ENCODE measurements at places on chromosomes 7 and 10. TPM values are rescaled to one million over a fixed set of nuclear protein-coding genes. Genes with fewer than 3 reads are reported as not detected.
A peak's percentile ranks its signal among the peaks of the same experiment; 100 is the strongest.

DNA sequence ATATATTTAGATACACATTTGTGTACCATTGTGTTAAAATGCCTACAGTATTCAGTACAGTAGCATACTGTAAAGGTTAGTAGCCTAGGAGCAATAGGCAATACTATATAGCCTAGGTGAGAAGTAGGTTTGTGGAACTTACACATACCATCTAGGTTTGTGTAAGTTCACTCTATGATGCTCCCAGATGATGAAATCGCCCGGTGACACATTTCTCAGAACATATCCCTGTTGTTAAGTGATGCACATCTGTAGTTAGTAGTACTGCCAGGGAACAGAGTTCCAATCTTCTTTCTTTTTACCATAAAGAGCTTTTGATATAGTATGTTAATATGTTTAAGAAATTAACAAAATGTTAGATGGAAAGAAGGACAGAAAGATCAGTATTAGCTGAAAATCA, 138.2 kb downstream of the SNX13 start:
- no peak for DNase-seq
- no peaks in the 10 kb centered on the region for H3K27me3 ChIP-seq
- H3K36me3 ChIP-seq, result peaks cover 21% of the 10 kb centered on the region
- H3K27ac ChIP-seq, result no peak overlapping the region

DNA sequence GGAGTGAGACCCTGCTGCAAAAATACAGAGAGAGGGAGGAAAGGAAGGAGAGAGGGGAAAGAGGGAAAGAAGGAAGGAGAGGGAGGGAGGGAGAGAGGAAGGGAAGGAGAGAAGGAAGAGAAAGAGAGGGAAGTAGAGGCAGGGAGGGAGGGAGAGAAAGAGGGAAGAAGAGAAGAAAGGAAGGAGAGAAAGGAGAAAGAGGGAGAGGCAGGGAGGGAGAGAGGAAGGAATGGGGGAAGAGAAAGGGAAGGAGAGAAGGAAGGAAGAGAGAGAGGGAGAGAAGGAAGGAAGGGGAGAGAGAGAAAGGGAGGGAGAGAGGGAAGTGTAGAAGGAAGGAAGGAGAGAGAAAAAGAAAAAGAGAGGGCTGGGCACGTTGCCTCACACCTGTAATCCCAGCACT, 121.7 kb downstream of the TMEM130 start:
- no peak for DNase-seq
- H3K27me3 ChIP-seq, result peaks cover 15% of the 10 kb centered on the region
- H3K36me3 ChIP-seq, result no peaks in the 10 kb centered on the region
- no peak overlapping the region for H3K27ac ChIP-seq

GRCh38 chr7:157432957-157433576, 96.3 kb downstream of the DNAJB6 start:
- H3K27ac ChIP-seq, result no peak overlapping the region
- no peaks in the 10 kb centered on the region for H3K36me3 ChIP-seq
- no peak overlapping the region for H3K4me3 ChIP-seq
- DNase-seq, result no peak

GRCh38 chr10:94639902-94640301, 43.6 kb upstream of the CYP2C18 start:
- H3K27ac ChIP-seq, result no peak overlapping the region
- DNase-seq, result no peak
- H3K4me1 ChIP-seq, result no peaks in the 10 kb centered on the region
- peaks cover 4% of the 10 kb centered on the region for H3K27me3 ChIP-seq
- peaks cover 18% of the 10 kb centered on the region for H3K36me3 ChIP-seq

- H3K4me3 ChIP-seq, result no peak overlapping the region
- DNase-seq, result no peak
- no peaks in the 10 kb centered on the region for H3K36me3 ChIP-seq
- no peaks in the 10 kb centered on the region for H3K27me3 ChIP-seq
Observed at GRCh38 chr10:3687510-3688081, 97.4 kb downstream of the KLF6 start.

GRCh38 chr10:3568983-3569382, 216.0 kb downstream of the KLF6 start:
- H3K4me3 ChIP-seq, result no peak overlapping the region
- no peaks in the 10 kb centered on the region for H3K36me3 ChIP-seq
- H3K27ac ChIP-seq, result no peak overlapping the region
- H3K4me1 ChIP-seq, result no peaks in the 10 kb centered on the region

DNA sequence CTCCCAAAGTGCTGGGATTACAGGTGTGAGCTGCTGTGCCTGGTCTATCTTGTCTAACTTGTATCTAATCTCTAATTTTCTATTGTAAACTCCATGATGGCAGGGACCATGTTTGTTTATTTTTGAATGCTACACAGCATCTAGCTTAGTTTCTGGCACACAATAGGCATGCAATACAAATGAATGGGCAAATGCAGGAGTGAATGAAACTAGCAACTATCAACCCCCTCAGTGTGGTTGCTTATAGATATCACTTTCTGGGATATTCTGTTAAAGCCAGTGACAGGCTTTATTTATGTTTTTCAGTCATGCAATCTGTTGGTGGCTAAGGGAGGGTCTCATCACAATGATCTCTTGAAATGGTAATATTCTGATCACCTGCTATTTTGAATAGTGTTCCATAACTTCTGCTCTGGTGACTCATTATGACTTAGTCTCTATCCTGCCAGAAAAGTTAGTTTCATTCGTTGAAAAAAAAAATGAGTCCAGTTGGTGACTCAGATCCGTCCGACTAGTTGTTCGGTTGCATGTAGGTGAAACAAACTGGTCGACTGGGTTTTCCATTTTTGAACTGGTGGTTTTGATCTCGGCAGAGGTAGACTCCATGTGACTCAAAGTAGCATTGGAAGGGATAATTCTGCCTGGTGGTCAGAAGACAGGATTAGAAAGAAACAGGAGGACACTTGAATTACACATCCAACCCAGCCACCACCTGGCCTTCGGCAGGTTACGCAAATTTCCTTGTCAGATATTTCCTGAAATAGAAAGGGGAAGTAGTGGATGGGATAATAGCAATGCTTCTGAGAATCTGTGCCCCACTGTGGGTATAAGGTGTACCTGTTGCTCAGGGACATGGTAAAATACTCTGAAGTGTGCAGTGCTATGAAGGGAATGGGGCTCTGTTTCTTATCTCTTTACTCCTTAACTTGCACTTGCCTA, 76.8 kb downstream of the GATA3 start:
- no peaks in the 10 kb centered on the region for H3K36me3 ChIP-seq
- peaks cover 3% of the 10 kb centered on the region for H3K4me1 ChIP-seq
- DNase-seq, result no peak
- peaks cover 44% of the 10 kb centered on the region for H3K27me3 ChIP-seq
- no peak overlapping the region for H3K4me3 ChIP-seq

DNA sequence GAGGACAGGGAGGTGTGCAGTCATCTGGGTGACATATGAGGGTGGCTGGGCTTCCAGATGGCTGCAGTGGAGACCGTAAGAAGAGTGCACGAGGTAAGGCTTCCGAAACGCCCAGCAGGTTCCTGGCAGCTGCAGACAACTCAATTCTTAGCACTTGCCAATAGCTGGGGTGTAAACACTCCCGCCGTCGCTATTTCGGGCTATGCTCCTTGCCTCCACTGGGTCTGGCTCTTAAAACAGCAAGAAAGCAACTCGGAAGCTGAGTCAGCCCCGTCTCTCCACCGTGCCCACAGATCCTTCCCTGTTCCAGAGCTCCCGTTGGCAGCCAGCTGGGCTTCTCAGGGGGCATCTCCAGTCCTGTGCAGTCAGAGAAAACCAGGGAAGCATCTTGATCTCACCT, 6.1 kb upstream of the PDGFA start:
- no peak overlapping the region for H3K4me3 ChIP-seq
- peaks cover 12% of the 10 kb centered on the region for H3K4me1 ChIP-seq
- H3K27ac ChIP-seq, result no peak overlapping the region
- no peaks in the 10 kb centered on the region for H3K27me3 ChIP-seq

- no peak overlapping the region for H3K27ac ChIP-seq
- no peaks in the 10 kb centered on the region for H3K36me3 ChIP-seq
- H3K4me1 ChIP-seq, result no peaks in the 10 kb centered on the region
- DNase-seq, result peak; percentile 15
- H3K27me3 ChIP-seq, result peaks cover 4% of the 10 kb centered on the region
Observed at GRCh38 chr7:38932509-38933168, 23.6 kb upstream of the VPS41 start.

DNA sequence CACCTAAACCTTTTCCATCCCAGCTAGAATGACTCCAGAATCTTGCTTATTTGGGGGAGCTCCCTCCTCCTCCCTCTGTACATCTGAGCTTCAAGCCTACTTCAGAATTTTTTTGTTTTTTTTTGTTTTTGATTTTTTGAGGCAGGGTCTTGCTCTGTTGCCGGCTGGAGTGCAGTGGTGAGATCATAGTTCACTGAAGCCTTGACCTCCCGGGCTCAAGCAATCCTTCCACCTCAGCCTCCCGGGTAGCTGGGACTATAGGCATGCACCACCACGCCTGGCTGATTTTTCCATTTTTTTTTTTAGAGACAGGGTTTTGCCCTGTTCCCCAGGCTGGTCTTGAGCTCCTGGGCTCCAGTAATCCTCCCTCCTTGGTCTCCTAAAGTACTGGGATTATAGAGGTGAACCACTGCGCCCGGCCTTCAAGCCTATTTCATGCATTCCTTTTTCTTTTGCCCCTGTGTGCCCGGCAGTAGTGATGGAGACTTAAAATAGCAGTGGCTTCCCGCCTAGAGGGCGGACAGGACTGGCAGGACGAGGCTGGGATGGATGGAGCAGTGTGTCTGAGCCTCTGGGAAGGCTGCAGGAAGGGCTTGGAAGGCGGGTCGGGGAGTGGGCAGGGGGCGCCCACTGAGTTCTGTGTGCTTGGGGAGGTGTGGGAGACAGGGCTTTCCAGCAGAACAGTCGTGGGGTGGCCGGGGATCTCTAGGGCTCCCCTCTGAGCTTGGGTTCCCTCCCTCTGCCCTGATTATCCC, 8.8 kb downstream of the CUX1 start:
- H3K4me3 ChIP-seq, result no peak overlapping the region
- DNase-seq, result no peak
- H3K27me3 ChIP-seq, result no peaks in the 10 kb centered on the region
- H3K36me3 ChIP-seq, result no peaks in the 10 kb centered on the region

DNA sequence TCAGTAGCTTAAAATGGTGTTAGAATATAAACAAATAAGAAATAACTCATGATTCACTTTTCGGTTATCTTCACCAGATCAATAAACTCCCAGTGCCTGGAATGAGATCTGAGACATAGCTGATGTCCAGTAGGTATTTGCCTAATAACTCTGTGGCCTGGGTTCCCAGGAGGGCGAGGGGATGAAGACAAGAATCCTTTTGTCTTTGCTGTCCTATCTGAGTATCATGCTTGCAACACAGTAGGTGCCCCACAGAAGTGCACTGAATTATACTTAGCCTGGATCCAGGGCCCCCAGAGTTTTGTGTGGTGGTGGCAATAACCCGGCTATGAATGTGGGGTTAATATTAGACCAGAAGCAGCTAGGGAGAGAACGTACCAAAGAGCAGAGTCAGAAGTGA, 350.1 kb upstream of the AOAH start:
- H3K4me1 ChIP-seq, result peaks cover 4% of the 10 kb centered on the region
- DNase-seq, result no peak
- H3K27ac ChIP-seq, result no peak overlapping the region
- H3K36me3 ChIP-seq, result peaks cover 22% of the 10 kb centered on the region
- no peak overlapping the region for H3K4me3 ChIP-seq
- H3K27me3 ChIP-seq, result no peaks in the 10 kb centered on the region

GRCh38 chr7:150988230-150989226, 2.3 kb upstream of the NOS3 start:
- peaks cover 12% of the 10 kb centered on the region for H3K36me3 ChIP-seq
- DNase-seq, result peak; percentile 45
- H3K27ac ChIP-seq, result no peak overlapping the region
- H3K4me1 ChIP-seq, result peaks cover 22% of the 10 kb centered on the region

- H3K27ac ChIP-seq, result no peak overlapping the region
- H3K4me1 ChIP-seq, result peaks cover 22% of the 10 kb centered on the region
- no peak for DNase-seq
- H3K27me3 ChIP-seq, result no peaks in the 10 kb centered on the region
Observed at GRCh38 chr7:20235288-20235687, 18.1 kb upstream of the MACC1 start.

- H3K27ac ChIP-seq, result peak overlapping the region; percentile 59
- peaks cover 35% of the 10 kb centered on the region for H3K4me1 ChIP-seq
- H3K27me3 ChIP-seq, result no peaks in the 10 kb centered on the region
- H3K36me3 ChIP-seq, result peaks cover 8% of the 10 kb centered on the region
Observed at GRCh38 chr7:151352512-151352911, 10.9 kb downstream of the NUB1 start.

DNA sequence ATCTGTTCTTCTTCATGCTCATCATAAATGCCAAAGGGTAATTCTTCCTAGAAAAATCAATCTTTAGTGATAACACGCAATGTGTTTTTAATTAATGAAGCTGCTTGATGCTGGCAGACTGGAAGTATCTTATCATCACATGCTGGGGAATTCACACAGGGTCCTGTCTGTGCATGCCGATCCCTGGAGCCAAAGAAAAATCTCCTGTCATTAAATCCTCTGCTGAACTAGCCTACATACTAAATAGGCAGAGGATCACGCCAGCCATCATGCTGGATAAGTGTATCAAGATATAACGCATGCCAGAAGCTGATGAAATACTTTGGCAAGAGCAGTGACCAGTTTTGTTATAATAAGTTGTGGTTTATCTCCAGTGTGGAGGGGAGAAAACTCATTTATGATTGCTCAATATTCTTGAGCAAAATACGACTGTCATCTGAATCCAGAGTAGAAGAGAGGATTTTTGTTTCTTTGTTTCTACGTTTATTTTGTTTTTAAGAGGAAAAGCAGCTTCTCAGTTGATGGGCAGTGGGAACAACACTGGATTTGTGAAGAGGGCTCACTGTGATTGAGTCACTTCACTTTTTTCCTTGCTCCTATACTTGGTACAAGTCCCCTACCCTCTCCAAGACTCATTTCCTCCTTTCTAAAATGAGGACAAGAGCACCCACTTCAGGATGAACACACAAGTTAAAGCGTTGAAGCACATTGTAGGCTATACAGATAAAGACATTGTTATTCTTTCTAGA, 649.1 kb downstream of the TNS3 start:
- H3K27me3 ChIP-seq, result no peaks in the 10 kb centered on the region
- H3K27ac ChIP-seq, result no peak overlapping the region
- H3K4me3 ChIP-seq, result no peak overlapping the region
- no peak for DNase-seq
- H3K4me1 ChIP-seq, result no peaks in the 10 kb centered on the region

- H3K27me3 ChIP-seq, result no peaks in the 10 kb centered on the region
- peaks cover 81% of the 10 kb centered on the region for H3K4me1 ChIP-seq
- peak overlapping the region; percentile 9 for H3K27ac ChIP-seq
- H3K36me3 ChIP-seq, result no peaks in the 10 kb centered on the region
- no peak overlapping the region for H3K4me3 ChIP-seq
Observed at GRCh38 chr10:35355971-35356724, 19.8 kb downstream of the CCNY start.

GRCh38 chr7:55099066-55099820, 80.4 kb downstream of the EGFR start:
- no peaks in the 10 kb centered on the region for H3K36me3 ChIP-seq
- H3K4me1 ChIP-seq, result no peaks in the 10 kb centered on the region
- H3K4me3 ChIP-seq, result no peak overlapping the region
- H3K27ac ChIP-seq, result no peak overlapping the region
- no peak for DNase-seq

GRCh38 chr10:63209705-63210104, 76.6 kb downstream of the NRBF2 start:
- H3K4me1 ChIP-seq, result peaks cover 50% of the 10 kb centered on the region
- no peak overlapping the region for H3K4me3 ChIP-seq
- no peaks in the 10 kb centered on the region for H3K27me3 ChIP-seq
- no peak for DNase-seq

Gene AUTS2
- polyA plus RNA-seq, result 28.0 TPM

Gene SCIN
- not detected for polyA plus RNA-seq

Gene STEAP1B
- 37.3 TPM for polyA plus RNA-seq

Gene SPDYE2
- polyA plus RNA-seq, result 0.42 TPM

Gene AEBP1
- 3.2 TPM for polyA plus RNA-seq

Gene ITIH5
- polyA plus RNA-seq, result not detected

Gene GTPBP4
- polyA plus RNA-seq, result 17.6 TPM

Gene UCMA
- not detected for polyA plus RNA-seq

Gene SLC29A3
- polyA plus RNA-seq, result 4.3 TPM

Gene BTBD16
- polyA plus RNA-seq, result not detected

Measured in naive B cell (primary cell).